ENCODE measurements at places on chromosomes 7 and 10.
A peak's percentile ranks its signal among the peaks of the same experiment; 100 is the strongest.

DNA sequence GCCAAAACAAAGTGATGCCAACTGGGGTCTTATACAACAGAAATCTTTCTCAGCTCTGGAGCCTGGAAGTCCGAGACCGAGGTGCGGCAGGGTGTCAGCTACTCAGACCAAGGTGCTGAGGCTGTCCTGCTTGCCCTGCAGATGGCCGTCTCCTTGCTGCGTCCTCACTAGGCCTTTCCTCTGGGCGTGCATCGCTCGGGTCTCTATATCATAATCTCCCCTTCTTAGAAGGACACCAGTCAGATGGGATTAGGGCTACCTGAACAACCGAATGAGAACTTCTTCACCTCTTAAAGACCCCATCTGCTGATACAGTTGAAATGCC lies 244.7 kb downstream of the EBF3 start:
- DNase-seq = no peak

GRCh38 chr7:2805213-2805944 lies 38.7 kb downstream of the GNA12 start:
- no peak for DNase-seq

DNA sequence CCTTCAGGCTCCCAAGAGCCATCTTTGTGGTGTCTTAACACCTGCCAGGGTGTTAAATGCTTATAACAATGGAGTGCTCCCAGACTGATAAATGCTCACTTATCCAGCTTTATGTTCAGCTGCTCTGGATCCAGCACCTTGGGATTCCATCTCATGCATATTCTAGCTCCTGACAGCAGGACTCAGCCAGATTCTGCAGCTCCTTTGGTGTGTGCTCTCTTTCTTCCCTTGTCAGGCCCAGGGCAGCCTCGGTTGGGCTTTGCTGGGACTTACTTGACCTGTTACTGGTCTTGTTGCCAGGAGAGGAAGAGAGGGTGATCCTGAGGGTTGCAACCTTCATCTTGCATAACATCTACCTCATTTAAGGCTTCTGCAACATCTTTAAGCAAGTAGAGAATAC lies 59.4 kb upstream of the CCNY start:
- DNase-seq = no peak

GRCh38 chr7:83681200-83681778 lies 32.4 kb upstream of the SEMA3E start:
- DNase-seq = no peak

GRCh38 chr10:71262027-71262426 lies 49.7 kb downstream of the UNC5B start:
- DNase-seq = no peak

- DNase-seq = peak; percentile 11
Observed at GRCh38 chr10:119079599-119080520, 757 bp downstream of the EIF3A start.

GRCh38 chr7:152894295-152895170 lies 135.0 kb downstream of the ACTR3B start:
- no peak for DNase-seq

DNA sequence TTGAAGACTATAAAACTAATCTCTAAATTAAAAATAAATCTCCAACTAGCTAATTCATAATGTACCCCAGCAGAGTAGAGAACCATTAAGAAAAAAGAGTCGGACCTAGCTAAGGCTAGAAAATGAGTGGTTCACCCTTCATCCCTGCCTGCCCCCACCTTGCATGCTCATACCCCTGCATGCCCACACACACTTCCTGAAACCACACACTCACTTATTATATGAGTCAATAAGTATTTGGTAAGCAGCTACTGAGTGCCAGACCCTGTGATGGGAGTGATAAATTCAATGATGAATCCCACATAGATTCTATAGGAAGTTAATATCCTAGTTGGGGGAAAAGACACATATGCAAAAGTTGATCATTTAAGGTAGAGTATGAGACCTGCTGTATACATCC lies 152.9 kb upstream of the INHBA start:
- no peak for DNase-seq

Measured in DMS79 (cell line).